ENCODE measurements at places on chromosomes 1 and 21.

GRCh38 chr1:217847643-217848042 lies 216.5 kb downstream of the SPATA17 start:
- H3K27me3 ChIP-seq = no peaks in the 10 kb centered on the region
- H3K4me3 ChIP-seq = no peak overlapping the region
- no peak for DNase-seq

GRCh38 chr1:178808529-178808928 lies 62.3 kb downstream of the ANGPTL1 start:
- no peak overlapping the region for H3K27ac ChIP-seq
- H3K4me1 ChIP-seq = no peaks in the 10 kb centered on the region
- DNase-seq = no peak

DNA sequence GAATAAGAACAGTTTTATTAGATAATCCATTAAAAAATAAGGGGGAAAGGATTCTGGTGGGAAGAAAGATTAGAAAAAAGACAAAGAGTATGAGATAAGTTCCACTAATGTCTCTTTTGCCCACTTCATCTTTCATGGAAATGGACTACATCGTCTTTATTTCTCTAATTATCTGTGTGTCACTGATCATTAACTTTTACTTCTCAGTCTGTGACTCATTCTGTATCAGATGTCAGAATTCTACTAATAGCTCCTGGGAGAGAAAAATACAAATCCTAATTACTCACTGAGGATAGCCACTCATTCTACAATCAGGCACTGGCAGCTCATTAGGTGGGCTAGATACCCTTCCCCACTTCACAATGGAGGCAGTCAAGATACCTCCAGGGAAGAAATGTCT lies 41.7 kb downstream of the ILDR2 start:
- H3K27me3 ChIP-seq = no peaks in the 10 kb centered on the region
- DNase-seq = no peak
- no peaks in the 10 kb centered on the region for H3K4me1 ChIP-seq
- H3K27ac ChIP-seq = no peak overlapping the region

DNA sequence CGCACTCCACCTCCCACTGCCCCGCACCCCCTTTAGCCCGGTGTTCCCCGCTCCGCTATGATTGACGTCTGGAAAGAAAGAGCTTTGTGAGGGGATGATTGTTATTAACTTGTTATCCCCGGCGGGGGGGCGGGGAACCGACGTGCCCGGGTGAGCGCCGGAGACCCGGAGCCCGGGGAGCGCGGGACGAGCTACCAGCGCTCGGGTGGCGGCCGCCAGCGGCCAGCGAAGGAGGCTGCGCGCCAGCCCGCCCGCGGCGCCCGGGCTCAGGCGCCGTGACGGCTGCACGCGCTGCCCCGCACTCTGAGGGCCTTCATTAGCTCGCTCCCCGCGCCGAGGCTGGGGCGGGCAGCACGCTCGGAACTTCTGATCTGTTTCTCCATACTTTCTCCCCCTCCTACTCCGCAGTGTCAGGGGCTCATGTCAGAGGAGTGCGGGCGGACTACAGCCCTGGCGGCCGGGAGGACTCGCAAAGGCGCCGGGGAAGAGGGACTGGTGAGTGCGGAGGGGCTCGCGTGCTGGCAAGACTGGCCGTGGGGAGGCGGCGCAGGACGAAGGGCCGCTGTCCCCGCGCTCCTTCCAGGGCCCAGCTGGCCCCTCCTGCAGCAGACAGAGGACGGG lies 2.1 kb downstream of the LHX8 start:
- H3K4me3 ChIP-seq = peak overlapping the region; percentile 21
- peaks cover 16% of the 10 kb centered on the region for H3K27me3 ChIP-seq
- H3K27ac ChIP-seq = no peak overlapping the region
- H3K4me1 ChIP-seq = peaks cover 22% of the 10 kb centered on the region
- no peaks in the 10 kb centered on the region for H3K36me3 ChIP-seq

- H3K4me3 ChIP-seq = no peak overlapping the region
- no peaks in the 10 kb centered on the region for H3K27me3 ChIP-seq
- no peak for DNase-seq
- H3K4me1 ChIP-seq = no peaks in the 10 kb centered on the region
- no peak overlapping the region for H3K27ac ChIP-seq
- no peaks in the 10 kb centered on the region for H3K36me3 ChIP-seq
Measured at GRCh38 chr1:98839840-98840239, 164.8 kb downstream of the PLPPR5 start.

DNA sequence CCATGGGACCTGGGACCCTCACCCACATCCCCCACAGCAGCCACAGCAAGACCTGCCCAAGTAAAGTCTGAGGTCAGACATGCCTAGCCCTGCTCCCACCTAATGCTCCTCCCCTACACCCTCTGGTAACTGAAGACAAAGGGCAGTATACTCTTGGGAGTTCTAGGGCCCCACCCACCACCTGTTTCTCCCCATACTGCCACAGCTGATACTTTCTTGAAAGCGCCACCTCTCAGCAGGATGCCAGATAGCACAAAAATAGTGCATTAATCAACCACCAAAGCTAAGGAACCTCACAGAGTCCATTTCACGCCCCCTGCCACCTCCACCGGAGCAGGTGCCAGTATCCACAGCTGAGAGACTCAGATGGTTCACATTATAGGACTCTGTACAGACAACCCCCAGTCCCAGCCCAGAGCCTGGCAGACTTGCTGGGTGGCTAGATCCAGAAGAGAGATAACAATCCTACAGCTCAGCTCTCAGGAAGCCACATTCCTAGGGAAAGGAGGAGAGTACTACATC lies 238.1 kb downstream of the LRRC40 start:
- no peak overlapping the region for H3K4me3 ChIP-seq
- H3K27me3 ChIP-seq = no peaks in the 10 kb centered on the region
- no peak for DNase-seq
- H3K27ac ChIP-seq = no peak overlapping the region
- H3K4me1 ChIP-seq = no peaks in the 10 kb centered on the region

GRCh38 chr1:15771836-15772515 lies 13.4 kb downstream of the FBLIM1 start:
- no peaks in the 10 kb centered on the region for H3K27me3 ChIP-seq
- H3K27ac ChIP-seq = no peak overlapping the region
- H3K36me3 ChIP-seq = peaks cover 58% of the 10 kb centered on the region
- no peaks in the 10 kb centered on the region for H3K4me1 ChIP-seq
- no peak overlapping the region for H3K4me3 ChIP-seq

GRCh38 chr1:239321877-239322276 lies 64.5 kb upstream of the CHRM3 start:
- no peak overlapping the region for H3K4me3 ChIP-seq
- H3K27ac ChIP-seq = no peak overlapping the region
- no peaks in the 10 kb centered on the region for H3K4me1 ChIP-seq
- no peaks in the 10 kb centered on the region for H3K36me3 ChIP-seq
- H3K27me3 ChIP-seq = no peaks in the 10 kb centered on the region
- no peak for DNase-seq

DNA sequence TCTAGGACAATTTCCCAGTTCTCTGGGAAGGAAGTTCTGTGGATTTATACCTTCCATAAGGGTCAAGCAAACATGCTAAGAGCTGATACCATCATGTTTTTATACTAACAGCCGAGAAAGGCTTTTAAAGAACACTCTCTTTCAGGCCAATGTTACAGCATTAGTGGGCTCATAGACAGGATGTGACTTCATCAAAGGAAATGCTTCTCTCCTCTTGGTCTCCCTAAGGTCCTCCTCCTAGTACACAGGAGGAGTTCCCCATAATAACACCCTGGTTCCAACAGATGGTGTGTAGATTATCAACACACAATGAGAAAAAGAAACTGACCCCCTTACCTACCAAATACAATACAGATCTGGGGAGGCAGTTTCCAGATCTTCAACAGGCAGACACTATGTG lies 26.7 kb upstream of the GLIS1 start:
- DNase-seq = peak; percentile 22
- H3K36me3 ChIP-seq = peaks cover 25% of the 10 kb centered on the region
- H3K27me3 ChIP-seq = no peaks in the 10 kb centered on the region
- H3K4me3 ChIP-seq = no peak overlapping the region

- no peaks in the 10 kb centered on the region for H3K4me1 ChIP-seq
- H3K4me3 ChIP-seq = no peak overlapping the region
- H3K36me3 ChIP-seq = no peaks in the 10 kb centered on the region
- no peak for DNase-seq
Measured at GRCh38 chr21:26441149-26441548, 131.9 kb downstream of the CYYR1 start.

GRCh38 chr1:205961405-205961804 lies 18.1 kb upstream of the SLC26A9 start:
- no peak overlapping the region for H3K4me3 ChIP-seq
- no peak for DNase-seq
- no peaks in the 10 kb centered on the region for H3K27me3 ChIP-seq
- H3K27ac ChIP-seq = no peak overlapping the region
- no peaks in the 10 kb centered on the region for H3K4me1 ChIP-seq
- no peaks in the 10 kb centered on the region for H3K36me3 ChIP-seq

GRCh38 chr1:6939363-6939762 lies 154.1 kb downstream of the CAMTA1 start:
- H3K27ac ChIP-seq = no peak overlapping the region
- H3K4me3 ChIP-seq = no peak overlapping the region

GRCh38 chr1:212060632-212061472 lies 25.3 kb downstream of the DTL start:
- no peaks in the 10 kb centered on the region for H3K4me1 ChIP-seq
- H3K4me3 ChIP-seq = no peak overlapping the region
- H3K27ac ChIP-seq = no peak overlapping the region
- DNase-seq = no peak
- H3K27me3 ChIP-seq = no peaks in the 10 kb centered on the region

GRCh38 chr1:172894349-172895049 lies 156.2 kb downstream of the TNFSF18 start:
- H3K4me1 ChIP-seq = no peaks in the 10 kb centered on the region
- H3K4me3 ChIP-seq = no peak overlapping the region
- no peak overlapping the region for H3K27ac ChIP-seq
- no peaks in the 10 kb centered on the region for H3K36me3 ChIP-seq
- H3K27me3 ChIP-seq = no peaks in the 10 kb centered on the region
- no peak for DNase-seq

GRCh38 chr1:163227126-163227525 lies 24.4 kb upstream of the RGS5 start:
- no peaks in the 10 kb centered on the region for H3K36me3 ChIP-seq
- H3K4me1 ChIP-seq = peaks cover 5% of the 10 kb centered on the region
- H3K27me3 ChIP-seq = no peaks in the 10 kb centered on the region
- no peak for DNase-seq

- H3K27me3 ChIP-seq = no peaks in the 10 kb centered on the region
- DNase-seq = peak; percentile 45
- H3K27ac ChIP-seq = no peak overlapping the region
- peaks cover 13% of the 10 kb centered on the region for H3K4me1 ChIP-seq
- H3K4me3 ChIP-seq = no peak overlapping the region
- H3K36me3 ChIP-seq = no peaks in the 10 kb centered on the region
Measured at GRCh38 chr21:39073717-39074116, 109.5 kb downstream of the PSMG1 start.

- H3K27ac ChIP-seq = peak overlapping the region; percentile 11
- H3K27me3 ChIP-seq = no peaks in the 10 kb centered on the region
- peaks cover 27% of the 10 kb centered on the region for H3K4me1 ChIP-seq
- H3K4me3 ChIP-seq = no peak overlapping the region
Measured at GRCh38 chr1:94608852-94609530, 67.4 kb upstream of the F3 start.

DNA sequence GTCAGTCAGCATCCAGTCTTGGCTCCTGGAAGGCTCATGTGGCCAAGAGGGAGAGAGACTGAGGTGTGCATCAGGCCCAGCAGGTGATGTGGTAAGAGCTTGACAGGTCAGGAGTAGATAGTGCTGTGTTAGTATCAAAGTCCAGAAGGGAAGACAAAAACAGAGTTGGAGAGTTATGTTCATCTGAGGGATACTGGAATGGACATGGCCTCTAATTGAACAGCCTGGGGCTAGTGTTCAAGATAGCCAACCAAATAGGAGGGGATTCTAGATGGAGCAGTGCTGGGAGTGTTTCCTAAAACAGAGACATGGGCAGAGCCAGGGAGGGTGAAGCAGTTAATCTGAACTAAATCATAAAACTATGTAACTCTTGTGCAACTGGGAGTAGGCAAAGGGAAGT lies 120.7 kb upstream of the MARK1 start:
- DNase-seq = no peak
- no peaks in the 10 kb centered on the region for H3K27me3 ChIP-seq
- H3K36me3 ChIP-seq = no peaks in the 10 kb centered on the region
- no peaks in the 10 kb centered on the region for H3K4me1 ChIP-seq

DNA sequence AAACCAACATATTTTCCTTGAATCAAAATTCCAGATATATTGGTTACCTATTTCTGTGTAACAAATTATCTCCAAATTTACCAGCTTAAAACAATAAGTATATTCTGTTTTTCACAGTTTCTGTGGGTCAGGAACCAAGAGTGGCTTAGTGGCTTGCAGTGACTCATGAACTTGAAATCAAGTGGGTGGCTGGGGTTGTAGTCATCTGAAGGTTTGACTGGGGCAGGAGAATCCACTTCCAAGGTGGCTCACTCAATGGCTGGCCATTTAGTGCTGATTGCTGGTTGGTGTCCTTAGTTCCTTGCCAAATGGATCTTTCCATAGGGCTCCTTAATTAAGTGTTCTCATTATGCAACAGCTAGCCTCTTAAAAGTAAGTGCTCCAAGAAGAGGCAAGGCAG lies 43.8 kb downstream of the ALG14 start:
- H3K27me3 ChIP-seq = no peaks in the 10 kb centered on the region
- no peak for DNase-seq
- H3K27ac ChIP-seq = no peak overlapping the region
- peaks cover 9% of the 10 kb centered on the region for H3K36me3 ChIP-seq

- no peaks in the 10 kb centered on the region for H3K27me3 ChIP-seq
- no peak overlapping the region for H3K27ac ChIP-seq
- peaks cover 41% of the 10 kb centered on the region for H3K36me3 ChIP-seq
- no peak overlapping the region for H3K4me3 ChIP-seq
Measured at GRCh38 chr1:201785291-201785690, 43.7 kb upstream of the IPO9 start.

DNA sequence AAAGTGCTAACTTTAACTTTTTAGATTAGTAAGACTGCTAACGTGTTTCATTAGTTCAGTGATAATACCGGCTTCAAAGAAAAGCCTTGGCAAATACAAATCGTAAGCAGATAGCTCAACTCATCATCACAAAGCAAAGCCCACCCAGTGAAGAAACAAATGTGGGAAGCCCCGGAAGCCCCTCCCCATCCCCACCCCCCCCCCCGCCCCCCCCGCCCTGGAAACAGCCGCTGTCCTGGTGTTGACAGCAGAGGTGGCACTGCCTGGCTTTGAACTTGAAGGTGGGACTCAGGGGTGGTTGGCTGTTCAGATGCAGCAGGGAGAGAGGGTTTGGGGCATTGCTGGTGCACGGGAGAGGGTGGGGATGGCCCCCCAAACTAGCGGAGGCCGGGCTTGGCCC lies 14.1 kb downstream of the PDXK start:
- H3K36me3 ChIP-seq = peaks cover 38% of the 10 kb centered on the region
- no peak overlapping the region for H3K4me3 ChIP-seq
- DNase-seq = no peak
- H3K4me1 ChIP-seq = peaks cover 53% of the 10 kb centered on the region

- H3K4me3 ChIP-seq = no peak overlapping the region
- no peak for DNase-seq
Measured at GRCh38 chr1:91791691-91792488, 94.1 kb downstream of the TGFBR3 start.

DNA sequence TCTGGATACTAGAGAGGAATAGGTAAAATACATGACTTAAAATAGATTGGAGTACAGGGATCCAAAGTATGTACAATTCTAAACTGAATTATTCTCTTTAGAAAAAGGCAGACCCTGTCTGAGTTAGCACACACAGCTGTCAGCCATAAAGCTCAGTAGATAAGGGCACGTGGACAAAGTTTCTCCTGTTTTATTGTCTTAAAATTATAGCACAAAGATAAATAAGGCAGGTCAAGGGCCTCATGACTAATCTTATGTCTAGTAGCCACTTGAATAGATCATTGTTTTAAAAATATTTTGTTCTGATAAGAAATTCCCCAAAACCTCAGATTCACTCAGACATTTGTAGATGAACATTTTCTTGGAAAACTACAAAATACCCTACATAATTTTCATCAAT lies 205.2 kb downstream of the ZP4 start:
- no peaks in the 10 kb centered on the region for H3K4me1 ChIP-seq
- no peak overlapping the region for H3K27ac ChIP-seq
- DNase-seq = no peak
